CD4-positive, alpha-beta T cell treated with Interleukin-12 subunit alpha and Interleukin-12 subunit beta, for 1 hour (primary cell): ENCODE measurements at places on chromosomes 6 and 20.

DNA sequence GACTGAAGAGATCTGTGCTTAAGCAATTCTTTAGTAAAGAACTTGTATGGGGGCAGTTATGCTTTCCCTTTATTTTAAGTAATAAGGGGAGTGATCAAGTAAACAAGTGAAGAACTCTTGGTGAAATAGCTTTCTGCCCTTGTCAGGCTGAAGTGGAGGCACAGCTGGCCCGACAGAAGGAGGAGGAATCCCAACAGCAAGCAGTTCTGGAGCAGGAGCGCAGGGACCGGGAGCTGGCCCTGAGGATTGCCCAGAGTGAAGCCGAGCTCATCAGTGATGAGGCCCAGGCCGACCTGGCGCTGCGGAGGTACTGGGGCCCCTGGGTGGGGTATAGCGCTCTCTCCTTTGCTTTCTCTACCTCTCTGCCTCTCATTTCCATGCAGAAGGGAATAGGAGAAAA, 143.3 kb downstream of the MYO6 start:
- no peak for DNase-seq

GRCh38 chr20:63826753-63827152, 4.3 kb downstream of the ZBTB46 start:
- no peak for DNase-seq

- no peak for DNase-seq
These were observed 54.7 kb downstream of the TRAF3IP2 start for GRCh38 chr6:111550953-111551352.

DNA sequence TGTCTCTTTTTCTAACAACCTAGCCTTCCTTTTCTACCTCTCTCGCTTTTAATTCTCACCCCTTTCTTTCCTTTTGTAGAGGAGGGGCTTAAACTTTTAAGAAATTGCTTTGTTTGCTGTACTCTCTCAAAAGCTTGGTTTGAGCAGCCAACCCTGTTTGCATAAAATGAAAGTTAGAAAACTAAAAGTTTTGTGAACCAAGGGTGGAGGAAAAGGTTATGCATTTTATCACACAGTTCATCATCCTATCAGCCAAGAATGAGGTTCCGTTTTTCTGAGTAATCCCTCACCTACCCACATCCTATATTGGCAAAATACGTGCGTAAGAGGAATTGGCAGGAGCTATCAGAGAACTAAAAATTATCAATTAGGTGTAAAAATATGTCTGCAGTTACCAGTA, 42.8 kb upstream of the LOC128125822 start:
- no peak for DNase-seq

- no peak for DNase-seq
These were observed 376.5 kb downstream of the KHDRBS2 start for GRCh38 chr6:61909486-61909885.

GRCh38 chr6:36216559-36216958, 20.0 kb downstream of the BRPF3 start:
- DNase-seq = no peak

- DNase-seq = no peak
These were observed 58.6 kb downstream of the GFOD1 start for GRCh38 chr6:13428583-13429405.

DNA sequence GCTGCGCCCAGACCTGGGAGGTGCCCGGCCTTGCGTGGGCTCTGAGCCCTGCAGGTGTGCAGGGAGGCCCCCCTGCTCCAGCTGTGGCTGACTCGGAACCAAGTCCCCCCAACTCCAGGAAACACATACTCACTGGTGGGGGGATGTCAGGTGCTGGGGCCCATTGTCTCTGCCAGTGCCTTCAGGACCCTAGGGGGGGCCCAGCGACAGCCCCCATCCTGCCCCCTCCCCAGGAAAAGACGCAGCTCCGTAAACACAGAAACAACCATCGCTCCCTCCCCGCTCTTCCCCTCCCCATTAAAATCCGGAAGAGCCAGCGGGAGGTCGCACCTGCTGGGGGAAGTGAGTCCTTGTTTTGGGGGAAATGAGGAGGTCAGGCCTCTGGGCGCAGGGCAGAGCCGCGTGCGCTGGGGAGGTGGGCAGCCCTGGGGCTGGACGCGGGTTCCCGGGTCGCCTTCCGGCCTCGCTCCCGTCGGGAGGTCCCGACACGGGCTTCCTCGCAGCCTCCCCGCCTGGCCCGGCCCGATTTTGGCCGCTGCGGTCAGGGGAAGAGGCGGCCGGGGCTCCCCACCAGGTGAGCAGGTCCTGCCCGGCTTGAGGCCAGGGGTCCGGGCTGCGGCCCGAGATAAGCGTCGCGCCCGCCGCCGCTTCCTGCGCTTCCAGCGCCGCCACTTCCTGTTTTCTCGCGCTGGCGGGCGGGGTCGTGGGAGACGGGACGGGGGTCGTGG, 6.2 kb downstream of the C20orf204 start:
- DNase-seq = no peak

- no peak for DNase-seq
These were observed 780.1 kb downstream of the TFAP2A start for GRCh38 chr6:9634776-9635175.

GRCh38 chr6:100126790-100127484, 132.9 kb upstream of the MCHR2 start:
- no peak for DNase-seq

DNA sequence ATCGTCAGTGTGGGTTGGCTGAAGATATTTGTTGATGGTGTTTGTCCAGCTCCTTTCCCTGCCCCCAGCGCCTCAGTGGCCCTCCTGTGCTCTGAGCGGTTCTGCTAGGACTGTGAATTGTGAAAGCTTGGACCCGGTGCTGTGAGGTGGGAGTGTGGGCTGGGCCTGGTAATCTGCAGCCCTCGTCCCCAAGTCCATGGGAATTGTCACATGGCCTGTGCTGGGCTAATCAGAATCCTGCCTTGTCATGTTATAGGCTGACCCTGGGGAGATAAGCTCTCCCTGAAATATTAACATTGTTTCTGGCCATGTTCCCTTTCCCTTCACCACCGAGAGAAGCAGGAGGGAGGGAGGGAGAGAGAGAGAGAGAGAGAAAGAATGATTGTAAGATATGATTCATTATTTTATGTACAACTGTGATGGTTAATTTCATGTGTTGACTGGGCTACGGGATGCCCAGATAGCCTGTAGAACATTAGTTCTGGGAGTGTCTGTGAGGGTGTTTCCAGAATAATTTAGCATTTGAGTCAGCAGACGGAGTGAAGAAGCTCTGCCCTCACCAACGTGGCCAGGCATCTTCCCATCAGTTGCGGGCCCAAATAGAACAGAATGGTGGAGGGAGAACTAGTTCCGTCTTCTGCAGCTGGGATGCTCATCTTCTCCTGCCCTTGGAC, 62.4 kb downstream of the TFAP2C start:
- DNase-seq = no peak

DNA sequence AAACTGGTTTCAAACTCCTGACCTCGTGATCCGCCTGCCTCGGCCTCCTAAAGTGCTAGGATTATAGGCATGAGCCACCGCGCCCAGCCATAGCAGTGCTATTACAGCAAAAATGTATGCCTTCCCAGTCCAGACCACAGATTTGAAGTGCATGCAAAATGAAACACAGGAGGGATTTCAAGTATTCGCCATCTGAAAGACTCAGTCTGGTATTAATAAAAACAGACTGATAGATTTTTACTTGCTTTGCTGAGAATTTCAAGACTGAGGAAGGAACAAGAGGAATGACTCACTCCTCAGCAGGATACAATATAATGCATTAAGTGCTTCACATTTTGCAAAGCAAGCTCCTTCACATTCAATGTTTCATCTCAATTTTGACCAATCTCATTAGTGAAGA, 134.9 kb downstream of the TMEM200A start:
- DNase-seq = no peak

- DNase-seq = no peak
These were observed 79.8 kb upstream of the CCN6 start for GRCh38 chr6:111973927-111974639.

DNA sequence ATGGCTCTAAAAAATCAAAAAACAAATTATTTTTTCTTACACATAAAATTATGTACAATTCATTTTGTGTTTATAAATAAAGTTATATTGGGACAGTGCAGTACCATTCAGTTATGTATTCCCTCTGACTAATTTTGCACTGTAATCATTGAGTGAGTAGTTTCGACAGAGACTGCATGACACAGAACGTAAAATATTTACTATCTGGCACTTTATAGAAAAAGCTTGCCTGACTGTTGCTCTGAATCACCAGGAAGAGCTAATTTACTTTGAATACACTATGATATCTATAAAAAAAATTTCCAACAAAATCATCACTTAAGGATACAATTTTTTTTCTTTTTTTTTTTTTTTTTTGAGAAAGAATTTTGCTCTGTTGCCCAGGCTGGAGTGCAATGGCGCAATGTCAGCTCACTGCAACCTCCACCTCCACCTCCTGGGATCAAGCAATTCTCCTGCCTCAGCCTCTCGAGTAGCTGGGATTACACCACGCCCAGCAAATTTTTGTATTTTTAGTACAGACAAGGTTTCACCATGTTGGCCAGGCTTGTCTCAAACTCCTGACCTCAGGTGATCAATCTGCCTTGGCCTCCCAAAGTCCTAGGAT, 11.0 kb upstream of the KHDC1L start:
- no peak for DNase-seq
